ENCODE measurements at places on chromosomes 4 and X.

GRCh38 chrX:2689773-2690666 lies 1.1 kb upstream of the CD99 start:
- DNase-seq, result no peak

DNA sequence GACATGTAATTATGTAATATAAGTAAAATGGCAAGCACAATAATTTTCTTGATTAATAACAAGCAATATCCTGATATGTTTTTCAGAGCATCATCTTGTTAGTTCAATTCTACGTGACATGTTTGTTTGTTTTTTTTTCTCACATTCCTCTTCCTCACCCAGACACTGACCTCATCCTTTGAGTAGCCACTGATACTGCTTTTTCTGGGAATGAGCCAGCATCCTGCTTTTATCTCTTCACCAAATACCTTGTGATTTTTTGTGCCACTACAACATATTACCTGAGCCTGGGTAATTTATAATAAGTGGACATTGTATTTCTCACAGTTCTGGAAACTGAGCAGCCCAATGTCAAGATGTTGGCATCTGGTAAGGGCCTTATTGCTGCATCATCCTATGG lies 484.0 kb downstream of the NAF1 start:
- DNase-seq, result no peak

- no peak for DNase-seq
These were observed 222.8 kb downstream of the TRAM1L1 start for GRCh38 chr4:116862592-116862991.

DNA sequence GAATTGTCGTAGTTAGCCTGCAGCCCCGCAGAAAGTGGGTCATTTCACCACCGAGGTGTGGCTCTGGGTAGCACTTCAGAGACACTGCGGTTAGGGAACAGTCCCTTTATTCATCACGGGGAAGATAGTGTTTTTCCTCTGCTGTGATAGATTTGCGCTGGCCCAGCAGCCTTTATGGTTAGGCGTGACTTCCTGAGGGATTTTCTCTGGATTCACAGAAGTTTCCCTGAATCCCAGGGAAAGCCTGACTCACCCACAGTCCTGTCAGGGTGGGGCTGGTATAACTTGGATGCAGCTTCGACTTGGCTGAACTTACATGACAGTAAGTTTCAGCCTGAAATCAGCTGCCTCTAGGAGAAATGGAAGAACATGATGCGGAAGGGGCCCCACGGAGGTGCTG lies 196.3 kb upstream of the HHIP start:
- DNase-seq, result no peak

DNA sequence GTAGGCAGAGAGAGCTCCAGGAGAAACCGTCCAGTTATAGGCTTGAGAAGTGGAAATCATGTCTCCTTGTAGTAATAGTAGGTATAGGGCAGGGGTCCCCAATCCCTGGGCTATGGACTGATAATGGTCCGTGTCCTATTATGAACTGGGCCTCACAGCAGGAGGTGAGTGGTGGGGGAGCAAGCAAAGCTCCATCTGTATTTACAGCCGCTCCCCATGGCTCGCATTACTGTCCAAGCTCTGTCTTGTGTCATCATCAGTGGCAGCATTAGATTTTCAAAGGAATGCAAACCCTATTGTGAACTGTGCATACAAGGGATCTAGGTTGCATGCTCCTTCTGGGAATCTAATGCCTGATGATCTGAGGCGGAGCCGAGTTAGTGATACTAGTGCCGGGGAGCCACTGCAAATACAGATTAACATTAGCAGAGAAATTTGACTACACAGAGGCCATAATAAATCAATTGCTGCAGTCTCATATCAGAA lies 67.6 kb downstream of the MRPL1 start:
- no peak for DNase-seq

GRCh38 chr4:156734965-156735895 lies 236.4 kb downstream of the PDGFC start:
- no peak for DNase-seq

DNA sequence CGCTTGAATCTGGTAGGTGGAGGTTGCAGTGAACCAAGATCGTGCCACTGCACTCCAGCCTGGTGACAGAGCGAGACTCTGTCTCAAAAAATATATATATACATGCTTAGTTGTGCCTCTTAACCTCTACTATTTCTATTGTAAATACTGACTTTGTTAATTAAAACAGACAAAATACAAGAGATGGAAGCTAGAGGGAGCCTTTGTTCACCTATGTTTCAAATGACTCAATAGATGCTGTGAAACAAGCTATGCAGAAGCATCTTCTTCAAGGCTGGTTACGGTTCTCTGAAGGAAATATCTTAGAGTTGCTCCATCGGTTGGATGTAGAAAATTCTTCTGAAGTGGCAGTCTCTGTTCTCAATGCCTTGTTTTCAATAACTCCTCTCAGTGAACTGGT lies 6.2 kb downstream of the NCAPG start:
- no peak for DNase-seq

GRCh38 chr4:2245787-2246275 lies 3.9 kb upstream of the HAUS3 start:
- no peak for DNase-seq

GRCh38 chr4:40178672-40179071 lies 18.2 kb upstream of the RHOH start:
- DNase-seq, result no peak

DNA sequence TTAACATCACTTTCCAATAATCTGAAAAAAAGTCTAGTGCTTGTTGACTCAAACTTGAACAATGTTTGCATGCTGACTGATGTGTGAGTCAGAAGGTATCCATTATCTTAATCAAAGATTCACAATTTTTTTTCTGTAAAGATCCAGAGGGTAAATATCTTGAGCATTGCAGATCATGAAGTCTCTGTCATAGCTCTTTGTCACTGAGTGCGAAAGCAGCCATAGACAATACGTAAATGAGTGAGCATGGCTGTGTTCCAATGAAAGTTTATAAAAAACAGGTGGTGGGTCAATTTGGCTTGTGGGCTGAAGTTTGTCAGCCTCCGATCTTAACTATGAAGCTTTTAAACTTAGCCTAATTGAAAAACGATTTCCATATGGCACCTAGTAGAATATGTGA lies 37.7 kb downstream of the NHS start:
- no peak for DNase-seq

DNA sequence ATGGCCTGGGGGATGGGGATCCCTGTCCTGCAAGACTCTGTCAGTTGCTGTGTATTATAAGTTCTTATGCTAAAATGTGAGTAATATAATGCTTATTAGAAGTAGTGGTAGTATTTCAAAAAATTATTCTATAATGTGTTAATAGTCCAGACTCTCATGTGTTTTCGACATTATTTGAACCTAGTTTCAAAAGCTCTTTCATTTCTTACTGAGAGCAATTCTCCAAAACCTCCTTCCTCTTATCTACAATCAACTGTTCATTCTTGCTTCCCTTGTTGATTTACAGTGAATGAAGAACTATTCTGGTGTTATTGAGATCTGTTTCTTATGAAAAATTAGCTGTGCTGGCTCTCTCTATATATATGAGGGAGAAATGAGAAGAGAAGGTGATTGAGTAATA lies 32.9 kb upstream of the PTPN13 start:
- no peak for DNase-seq

GRCh38 chr4:100982345-100982744 lies 365.0 kb downstream of the PPP3CA start:
- no peak for DNase-seq

DNA sequence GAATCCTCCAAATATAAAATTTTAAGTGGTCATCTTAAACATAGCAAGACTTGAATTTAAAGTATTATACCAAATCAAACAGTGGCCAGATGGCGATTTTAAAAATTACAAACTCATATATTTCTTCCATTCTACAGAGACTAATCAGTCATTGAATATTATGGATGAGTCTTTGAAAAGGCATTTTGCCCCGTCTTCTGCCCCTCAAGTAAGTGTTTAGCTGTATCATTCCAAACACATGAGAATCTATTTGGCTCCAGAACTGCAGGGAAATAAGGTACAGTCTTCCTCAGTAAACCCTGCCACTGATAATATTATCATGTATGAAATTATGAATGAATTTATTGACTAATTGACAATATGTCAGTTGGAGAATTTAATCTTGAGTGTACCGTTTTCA lies 191.0 kb downstream of the SLC7A11 start:
- no peak for DNase-seq

GRCh38 chrX:39222346-39223113 lies 421.3 kb downstream of the MID1IP1 start:
- DNase-seq, result no peak

DNA sequence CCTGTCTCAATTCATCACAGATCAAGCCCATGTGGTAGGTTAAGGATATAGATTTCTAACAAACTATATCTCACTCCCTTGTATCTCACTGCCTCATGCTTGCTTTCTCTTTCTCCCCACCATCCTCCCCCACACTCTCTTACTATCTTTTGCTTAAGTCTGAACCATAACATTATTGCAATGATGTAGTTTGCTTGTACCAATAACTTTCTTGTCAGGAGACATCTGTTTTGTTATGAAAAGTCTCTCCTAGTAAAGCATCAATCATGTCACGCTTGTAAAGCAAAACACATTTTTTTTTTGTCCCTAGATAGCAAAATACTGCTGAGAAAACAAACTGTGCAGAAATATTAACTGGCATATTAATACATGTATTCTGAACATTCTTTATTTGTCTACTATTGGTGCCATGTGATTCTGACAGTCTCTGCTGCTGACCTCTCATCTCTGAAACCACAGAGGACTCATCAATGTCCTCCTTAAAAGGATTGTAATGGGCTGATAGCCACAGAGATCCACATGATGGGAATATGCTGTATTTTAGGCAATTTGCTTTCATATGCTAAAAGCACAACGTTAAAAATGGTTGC lies 217.5 kb downstream of the VEGFC start:
- no peak for DNase-seq

DNA sequence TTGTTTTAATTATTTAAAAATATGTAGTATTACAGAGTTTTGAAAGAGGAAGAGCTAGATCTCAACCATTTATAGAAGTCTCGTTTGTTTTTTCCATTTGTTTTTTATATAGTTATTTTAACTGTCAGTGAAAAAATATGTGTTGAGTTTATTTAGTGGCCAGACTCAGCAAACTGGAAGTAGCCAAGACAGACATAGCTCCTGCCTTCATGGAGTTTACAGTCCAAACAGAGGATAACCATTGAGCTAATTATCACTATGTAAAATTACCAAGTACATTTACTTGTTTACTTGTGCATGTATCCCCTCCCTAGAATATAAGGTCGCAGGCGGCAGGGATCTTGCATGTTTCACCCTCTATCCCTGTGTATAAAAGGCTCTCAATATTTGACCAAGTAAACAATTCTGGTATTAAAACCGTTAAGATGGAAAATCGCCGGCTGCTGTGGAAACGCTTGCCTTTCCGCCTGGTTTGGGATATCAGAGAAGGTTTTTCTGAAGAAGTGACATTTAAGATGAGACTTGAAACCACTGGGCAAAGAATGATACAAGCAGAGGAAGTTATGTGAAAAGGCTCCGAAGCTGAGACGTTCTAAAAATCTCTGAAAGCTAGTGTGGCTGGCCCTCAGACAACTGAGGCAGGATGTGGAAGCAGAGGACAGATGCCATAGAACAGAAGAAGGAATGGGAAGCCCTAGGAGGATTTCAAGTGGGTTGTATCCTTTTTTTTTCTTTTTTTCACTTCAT lies 1.3 kb upstream of the CCNI start:
- no peak for DNase-seq

Data from activated gamma-delta T cell treated with anti-CD3 and anti-CD28 coated beads, Interleukin-2, amount 50 U/mL, for 16 hours (primary cell).